CD14-positive monocyte (primary cell): ENCODE measurements at places on chromosomes 1 and 21. TPM values are rescaled to one million over a fixed set of nuclear protein-coding genes. Genes with fewer than 3 reads are reported as not detected.

Gene OPRD1
- polyA plus RNA-seq = not detected

Gene TAS1R1
- not detected for polyA plus RNA-seq

Gene SEMA4A
- polyA plus RNA-seq = 72.3 TPM

Gene DEPDC1
- polyA plus RNA-seq = 0.24 TPM

Gene TMPRSS15
- polyA plus RNA-seq = not detected

Gene LRRC39
- polyA plus RNA-seq = 0.43 and 1.6 TPM in 2 replicates

Gene IGSF5
- polyA plus RNA-seq = not detected in 2 replicates

Gene ARID4B
- 4.5 and 11.1 TPM in 2 replicates for polyA plus RNA-seq

Gene PLEKHG5
- polyA plus RNA-seq = not detected

Gene TSSK3
- 1.1 TPM for polyA plus RNA-seq

Gene APCS
- polyA plus RNA-seq = not detected

Gene RAB3B
- polyA plus RNA-seq = not detected

Gene LDLRAD1
- not detected for polyA plus RNA-seq

Gene COL16A1
- polyA plus RNA-seq = not detected

Gene S100A8
- polyA plus RNA-seq = 27,689 TPM

Gene CHIA
- polyA plus RNA-seq = not detected in 2 replicates

Gene PDZK1IP1
- polyA plus RNA-seq = not detected

Gene FMO3
- not detected for polyA plus RNA-seq

Gene RNASEL
- 12.3 TPM for polyA plus RNA-seq

Gene NAV1
- polyA plus RNA-seq = 0.37 TPM

Gene GBP6
- not detected for polyA plus RNA-seq

Gene DISC1
- 5.8 TPM for polyA plus RNA-seq

Gene EPHA8
- polyA plus RNA-seq = 0.04 TPM in 1 of 2 replicates, not detected in the other

Gene NUDT4B
- 8.4 TPM for polyA plus RNA-seq

Gene SLC44A3
- not detected in 2 replicates for polyA plus RNA-seq

Gene DMRTA2
- not detected for polyA plus RNA-seq

Gene CLSTN1
- 5.2 TPM for polyA plus RNA-seq

Gene ETV3L
- polyA plus RNA-seq = 0.26 TPM

Gene AMY1B
- not detected for polyA plus RNA-seq

Gene SPRR2A
- not detected for polyA plus RNA-seq

Gene LHX4
- polyA plus RNA-seq = not detected
